ENCODE measurements at places on chromosomes 7 and 10.

DNA sequence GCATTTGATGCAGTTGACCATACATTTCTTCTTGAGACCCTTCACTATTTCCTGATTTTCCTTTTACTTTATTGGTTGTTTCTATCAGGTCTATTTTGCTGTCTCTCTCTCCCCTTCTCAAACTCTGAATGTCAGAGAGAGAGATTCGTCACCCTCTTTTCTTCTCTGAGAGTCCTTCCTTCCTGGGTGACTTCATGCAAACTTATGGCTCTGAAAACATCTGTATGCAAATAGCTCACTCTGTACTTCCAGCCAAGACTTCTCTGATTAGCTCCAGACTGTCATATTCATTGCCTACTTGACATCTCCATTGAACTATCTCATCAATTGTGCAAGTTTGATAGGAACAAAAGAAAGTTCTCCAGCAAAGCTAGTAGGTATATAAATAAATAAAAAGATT is 191.7 kb upstream of the KLF6 start:
- peak; percentile 55 for DNase-seq

GRCh38 chr7:127995156-127995880 is 35.9 kb downstream of the LRRC4 start:
- no peak for DNase-seq

DNA sequence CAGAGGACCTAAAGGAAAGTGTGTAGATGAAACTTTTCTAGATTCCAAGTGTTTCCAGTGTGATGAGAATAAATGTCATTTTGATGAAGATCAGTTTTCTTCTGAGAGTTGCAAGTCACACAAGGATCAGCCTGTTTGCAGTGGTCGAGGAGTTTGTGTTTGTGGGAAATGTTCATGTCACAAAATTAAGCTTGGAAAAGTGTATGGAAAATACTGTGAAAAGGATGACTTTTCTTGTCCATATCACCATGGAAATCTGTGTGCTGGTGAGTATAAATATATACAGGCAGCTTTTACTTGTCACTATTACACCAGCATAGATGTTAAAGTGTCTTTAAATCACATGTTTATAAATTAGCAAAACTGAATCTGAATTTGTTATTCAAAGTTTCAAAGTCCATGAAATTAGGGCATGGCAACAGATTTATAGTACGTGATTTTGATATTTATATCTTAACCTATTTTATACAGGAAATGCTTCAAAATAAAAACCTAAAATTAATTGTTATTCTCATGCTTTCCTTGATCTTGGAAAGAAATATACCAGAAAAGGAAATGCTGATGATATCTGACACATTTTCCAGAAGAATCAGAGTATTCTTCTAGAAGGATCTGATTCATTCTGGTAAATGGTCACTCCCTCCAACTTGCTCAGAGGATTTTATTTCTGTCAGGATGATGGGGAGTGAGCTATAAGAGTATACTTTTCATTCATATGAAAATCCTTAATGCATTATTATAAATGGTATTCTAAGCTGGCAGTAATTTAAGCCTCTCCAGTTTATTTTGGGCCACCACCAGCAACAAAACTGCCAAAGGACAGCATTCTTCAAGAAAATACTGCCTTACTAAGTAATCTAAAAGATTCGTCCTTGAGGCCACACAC is 71.4 kb downstream of the ITGB8 start:
- DNase-seq: no peak

DNA sequence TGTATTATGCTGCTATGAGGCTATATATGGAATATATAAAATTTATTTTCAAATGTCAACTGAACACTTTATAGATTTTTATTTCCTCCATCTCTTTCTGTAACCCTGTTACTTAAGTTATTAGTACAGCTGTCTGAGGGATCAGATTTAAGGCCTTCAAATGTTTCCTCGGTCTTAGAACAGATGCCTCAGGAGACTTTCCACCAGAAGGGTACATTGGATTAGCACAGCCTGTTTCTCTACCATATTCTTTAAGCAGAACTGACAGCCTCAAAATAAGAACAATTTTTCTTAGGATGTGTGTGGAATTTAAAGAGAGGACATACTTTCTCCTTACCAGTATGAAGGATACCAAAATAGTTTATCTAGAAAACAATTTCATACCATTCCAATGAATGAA is 53.0 kb upstream of the HGF start:
- no peak for DNase-seq

DNA sequence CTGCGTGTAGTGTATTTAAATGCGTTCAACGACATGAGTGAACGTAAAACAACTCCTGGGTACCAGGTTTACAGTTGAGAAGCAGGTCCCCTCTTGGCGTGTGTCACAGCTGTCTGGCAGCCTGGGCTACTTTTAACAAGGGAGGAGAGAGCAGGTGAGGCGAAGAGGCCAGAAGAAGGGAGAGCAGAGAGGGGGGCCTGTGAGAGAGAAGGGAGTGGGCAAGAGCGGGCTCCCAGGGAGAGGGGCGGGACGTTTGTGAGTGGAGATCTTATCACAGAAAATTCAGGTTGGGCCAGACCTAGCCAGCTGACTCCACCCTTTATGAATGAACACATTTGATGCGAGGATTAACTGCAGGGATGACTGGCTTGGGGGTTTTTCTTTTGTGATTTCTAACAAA is 154.0 kb downstream of the CAMK1D start:
- no peak for DNase-seq

- no peak for DNase-seq
Observed at GRCh38 chr10:133030781-133031180, 56.9 kb upstream of the ADGRA1 start.

DNA sequence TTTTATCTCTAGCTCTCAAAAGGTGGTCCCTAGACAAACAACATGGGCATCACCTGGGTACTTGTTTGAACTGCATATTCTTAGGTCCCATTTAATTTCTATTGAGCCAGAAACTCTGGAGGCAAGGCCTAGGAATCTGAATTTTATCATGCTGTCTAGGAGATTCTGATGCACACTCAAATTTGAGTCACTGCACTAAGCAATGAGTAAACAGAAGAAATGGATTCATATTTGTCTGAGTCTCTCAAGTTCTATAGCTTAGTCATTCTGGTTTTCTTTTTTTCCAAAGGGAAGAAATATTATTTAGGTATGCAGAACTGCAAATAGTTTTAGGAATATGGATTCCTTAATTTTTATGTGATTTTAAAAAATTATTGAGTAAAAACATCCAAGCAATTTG is 185.5 kb downstream of the SEMA3A start:
- DNase-seq: no peak

DNA sequence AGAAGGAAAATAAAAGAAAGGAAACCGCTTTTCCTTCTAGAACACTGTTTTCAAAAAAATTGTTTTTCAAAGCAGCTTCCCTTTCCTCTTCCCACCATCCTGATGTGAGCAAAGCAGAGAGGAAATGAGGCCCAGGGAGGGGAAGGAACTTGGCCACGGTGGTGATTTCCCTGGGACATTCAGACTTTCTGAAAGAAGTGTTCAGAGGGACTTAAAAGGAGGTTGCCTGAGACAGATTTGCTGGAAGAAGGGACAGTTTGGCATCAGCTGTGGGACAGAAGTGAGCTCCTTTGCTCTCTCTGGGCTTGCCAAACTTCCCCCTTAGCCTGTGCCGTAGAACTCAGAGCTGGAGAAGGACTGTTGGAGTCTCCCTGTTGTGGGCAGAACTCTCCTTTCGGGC is 30.3 kb downstream of the ADCYAP1R1 start:
- no peak for DNase-seq

DNA sequence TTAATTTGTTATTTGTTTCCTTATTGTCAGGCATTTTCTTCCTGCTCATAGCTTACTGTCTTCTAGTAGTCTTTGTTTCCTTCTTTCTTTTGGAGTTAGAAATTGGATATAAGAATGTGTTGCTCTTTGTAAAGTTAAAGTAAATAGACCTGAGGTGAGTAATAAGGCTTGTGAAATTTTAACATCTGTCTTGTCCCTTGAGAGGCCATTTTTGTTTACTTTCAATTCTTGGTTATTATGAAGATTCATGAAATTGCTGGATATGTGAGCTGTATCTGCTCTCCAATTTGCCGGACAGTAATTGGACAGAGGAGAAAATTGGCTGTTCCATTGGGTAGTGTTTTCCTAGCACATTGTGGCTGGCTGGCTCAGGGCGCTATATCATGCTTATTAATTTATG is 260.7 kb downstream of the EXOC4 start:
- no peak for DNase-seq

DNA sequence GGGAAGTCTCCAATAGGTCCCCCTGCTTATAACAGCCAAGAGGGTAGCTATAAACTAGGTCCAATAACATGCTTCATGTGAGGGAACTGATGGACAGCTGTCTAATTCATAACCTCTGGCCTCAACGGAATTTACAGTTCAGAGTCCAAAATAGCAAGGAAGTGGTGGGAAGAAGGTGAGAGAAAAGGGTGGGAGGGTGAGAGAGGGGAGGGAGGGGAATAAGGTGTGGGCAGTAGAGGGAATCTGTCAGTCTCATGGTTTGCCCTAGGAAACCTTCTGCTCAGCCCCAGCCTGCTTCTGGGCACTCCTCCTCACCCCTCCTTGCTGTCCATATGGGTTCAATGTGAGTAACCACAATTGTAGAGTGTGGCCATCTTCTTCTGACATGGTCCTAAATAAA is 133.4 kb upstream of the ADO start:
- no peak for DNase-seq

Measured in Karpas-422 (cell line).